ENCODE measurements at places on chromosomes 16 and 17.
A peak's percentile ranks its signal among the peaks of the same experiment; 100 is the strongest.

DNA sequence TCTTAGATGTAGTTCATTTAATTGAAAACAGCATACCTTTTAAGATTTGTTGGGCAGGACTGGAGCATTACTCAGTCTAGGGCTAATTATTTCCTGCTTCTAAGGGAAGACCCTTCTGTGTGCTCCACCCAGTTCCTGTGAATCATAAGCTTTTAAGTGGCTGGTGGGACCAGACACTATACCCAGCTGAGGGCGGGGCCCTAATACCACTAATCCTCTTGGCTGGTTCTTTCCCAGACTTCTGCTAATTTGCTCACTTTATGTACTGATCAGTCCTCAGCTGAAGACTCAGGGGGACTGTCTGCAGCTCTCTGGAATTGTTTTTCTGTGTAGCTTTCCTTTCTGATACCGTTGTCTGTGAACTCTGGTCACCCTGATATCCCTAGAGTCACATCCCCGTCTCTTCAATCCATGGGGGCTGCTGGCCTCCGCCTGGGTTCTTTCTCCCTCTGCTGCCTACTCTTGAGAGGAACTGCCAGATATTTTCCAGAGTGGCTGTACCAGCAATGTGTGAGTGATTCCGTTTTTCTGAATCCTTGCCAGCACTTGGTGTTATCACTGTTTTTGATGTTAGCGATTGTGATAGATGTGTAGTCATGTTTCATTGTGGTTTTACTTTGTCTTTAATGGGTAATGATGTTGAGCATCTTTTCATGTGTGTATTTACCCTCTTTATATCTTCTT, 35.1 kb downstream of the MFSD11 start:
- no peak for DNase-seq

DNA sequence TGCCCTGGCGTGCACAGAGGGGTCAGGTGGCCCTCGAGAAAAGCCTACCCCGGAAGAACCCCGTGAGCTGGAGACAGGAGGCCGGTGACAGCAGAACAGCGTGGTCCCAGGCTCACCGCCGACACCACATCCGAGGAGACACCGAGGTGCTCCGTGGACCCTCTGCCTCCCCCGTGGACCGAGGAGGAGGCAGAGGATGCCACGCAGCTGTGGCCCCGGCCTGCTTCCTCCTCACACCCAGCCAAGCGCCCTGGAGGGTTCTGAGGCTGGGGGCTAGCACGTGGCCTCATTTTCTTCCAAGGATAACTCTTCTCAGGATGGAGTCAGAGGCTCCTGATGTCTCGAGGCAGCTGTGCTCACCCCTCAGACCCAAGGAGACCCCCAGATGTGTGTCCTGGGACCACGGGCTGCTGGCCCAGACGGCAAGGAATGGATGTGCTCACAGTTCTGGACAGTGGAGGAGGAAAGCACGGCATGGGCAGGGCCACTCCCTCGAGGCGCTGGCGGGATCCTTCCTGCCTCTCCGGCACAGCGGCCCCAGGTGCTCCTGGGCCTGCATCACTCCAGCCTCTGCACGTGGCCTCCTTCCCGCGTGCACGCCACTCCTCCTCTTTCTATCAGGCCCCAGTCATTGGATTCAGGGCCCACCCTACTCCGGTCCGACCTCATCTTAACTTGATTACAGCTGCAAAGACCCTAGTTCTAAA, 4.4 kb upstream of the PVALEF start:
- DNase-seq: no peak

DNA sequence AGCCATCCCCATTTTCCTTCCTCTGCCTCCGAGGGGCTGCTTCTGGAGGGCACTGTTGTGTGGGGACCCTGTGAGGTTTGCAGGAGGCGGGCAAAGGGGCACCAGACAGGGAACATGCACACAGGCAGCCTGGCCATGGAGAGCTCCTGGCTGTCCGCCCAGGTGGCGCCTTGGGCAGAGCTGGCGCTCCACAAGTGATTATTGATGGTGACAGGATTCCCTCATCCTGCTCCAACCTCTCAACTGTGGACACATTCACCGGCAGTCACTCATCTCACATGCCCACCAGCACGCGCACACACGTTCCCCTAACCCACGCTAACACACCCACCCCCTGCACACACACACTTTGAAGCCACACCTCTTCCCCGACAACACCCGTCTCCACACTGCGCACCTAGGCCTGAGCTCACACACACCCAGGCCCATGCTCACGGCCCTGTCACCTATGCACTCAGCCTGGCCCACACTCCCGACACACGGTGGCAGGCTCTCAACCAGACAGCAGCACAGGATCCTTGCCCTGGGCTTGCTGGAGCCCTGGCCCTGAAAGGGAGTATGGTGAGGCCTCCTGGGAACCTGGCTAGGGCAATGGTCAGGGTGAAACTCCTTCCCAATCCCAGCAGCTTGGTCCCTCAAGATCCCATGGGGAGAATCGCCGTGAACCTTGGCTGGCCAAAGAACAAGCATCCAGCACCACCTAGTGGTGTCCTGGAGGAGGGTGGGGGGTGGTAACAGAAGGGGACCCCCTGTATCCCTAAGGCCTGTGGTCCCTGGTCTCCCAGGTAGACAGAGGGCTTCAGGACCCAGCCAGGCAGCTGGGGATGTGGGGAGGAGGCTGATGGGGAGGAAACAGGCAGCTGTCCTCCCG, 3.6 kb downstream of the PNMT start:
- DNase-seq: no peak

DNA sequence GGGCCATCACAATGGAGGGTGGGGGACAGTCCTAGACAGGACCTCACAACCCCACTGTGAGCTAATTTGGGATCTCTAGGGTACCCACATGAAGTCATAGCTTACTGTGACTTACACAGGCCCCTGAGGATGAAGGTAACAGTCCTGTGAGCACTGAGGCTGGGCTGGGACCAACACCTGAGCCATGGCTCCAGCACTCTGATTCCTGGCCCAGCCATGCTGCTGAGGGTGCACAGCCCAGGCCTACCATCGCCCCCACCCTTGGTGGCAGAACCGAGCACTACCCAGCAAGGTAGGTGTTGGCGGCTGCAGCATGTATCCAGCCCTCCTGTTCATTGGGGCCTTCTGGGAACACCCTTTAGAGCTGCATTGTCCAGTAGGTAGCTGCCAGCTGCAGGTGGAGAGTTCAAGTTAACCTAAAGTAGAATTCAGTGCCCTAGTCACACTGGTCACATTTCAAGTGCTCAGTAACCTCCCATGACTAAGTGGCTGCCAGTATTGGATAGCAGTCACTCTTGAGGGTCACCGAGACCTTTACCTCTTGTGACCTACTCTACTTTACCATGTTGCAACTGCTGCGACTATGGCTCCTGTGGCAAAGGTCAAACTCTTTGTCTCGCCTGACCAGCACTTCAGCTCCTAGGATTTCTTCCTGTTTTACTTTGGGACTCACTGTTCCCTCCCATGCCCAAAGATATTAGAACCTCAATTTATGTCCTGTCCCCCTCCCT, 11.6 kb downstream of the AKAP1 start:
- no peak for DNase-seq

DNA sequence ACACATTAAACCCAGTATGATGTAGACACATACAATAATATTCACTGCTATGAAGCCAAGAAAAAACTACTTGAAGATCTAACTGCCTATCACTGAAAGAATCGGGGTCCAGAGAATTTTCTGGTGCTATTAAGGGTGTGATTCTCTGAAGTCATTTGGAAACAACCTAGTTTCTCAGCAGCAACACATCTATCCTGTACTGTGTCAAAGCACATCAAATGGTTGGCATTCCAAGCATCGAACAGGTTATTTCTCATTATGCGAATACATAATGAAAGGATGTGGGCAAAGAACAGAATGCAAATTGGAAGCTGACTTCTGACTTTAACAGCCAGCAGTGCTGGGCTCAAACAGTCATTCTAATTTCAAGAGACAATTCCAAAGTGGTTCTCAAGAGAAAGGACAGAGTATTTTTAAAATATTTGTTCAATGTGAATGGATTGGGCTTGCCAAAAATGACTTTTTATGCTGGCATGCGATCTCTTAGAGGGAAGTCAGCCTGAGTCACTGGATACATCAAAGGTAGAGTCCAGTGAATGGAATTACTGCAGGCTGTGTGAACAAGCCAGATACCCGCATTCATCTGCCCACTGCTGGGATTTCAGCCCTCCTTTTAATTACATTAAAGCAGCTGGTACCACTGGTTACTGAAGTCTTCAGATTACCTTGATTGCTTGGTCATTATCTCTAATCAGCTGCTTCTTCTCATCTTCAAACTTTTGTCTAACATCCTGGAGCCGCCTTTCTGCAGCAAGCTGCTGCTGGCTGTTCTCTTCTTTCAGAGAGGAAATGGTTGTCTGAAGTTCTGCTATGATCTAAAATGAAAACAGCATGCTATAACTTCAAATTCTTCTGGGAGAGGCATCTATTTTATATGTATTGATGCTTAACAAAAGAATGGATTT, 181.2 kb upstream of the AXIN2 start:
- DNase-seq: no peak

DNA sequence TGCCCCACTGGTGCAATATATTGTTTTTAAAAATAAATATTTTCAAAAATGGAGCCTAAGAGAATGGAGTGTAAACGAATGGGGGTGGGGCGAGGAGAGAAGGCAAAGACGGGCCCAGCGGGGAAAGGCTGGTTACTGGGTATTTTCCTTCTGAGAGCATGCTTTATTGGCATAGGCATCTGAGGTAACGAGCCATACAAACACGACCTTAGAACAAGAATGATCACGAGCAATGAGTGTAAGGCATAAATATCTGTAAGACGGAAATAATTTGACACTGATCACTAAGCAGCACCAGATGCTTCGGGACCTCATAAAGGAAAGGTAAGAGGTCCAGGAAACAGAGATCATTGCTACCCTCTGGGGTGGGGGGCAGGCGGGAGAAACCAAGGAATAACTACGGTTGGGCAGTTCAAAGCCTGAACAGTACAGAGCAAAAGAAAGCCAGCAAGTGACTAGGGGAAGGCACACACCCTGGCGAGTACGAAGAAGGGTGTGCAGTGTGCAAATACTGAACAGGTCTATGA, 959 bp downstream of the SSH2 start:
- peak; percentile 75 for DNase-seq

Data from KG1 (cell line).